Renal cortical epithelial cell (primary cell): ENCODE measurements at places on chromosomes 4 and X.

- DNase-seq = no peak
Measured at GRCh38 chr4:1762264-1763010, 30.7 kb upstream of the FGFR3 start.

- no peak for DNase-seq
Measured at GRCh38 chr4:112312610-112313239, 15.6 kb downstream of the ALPK1 start.

GRCh38 chr4:138190452-138190858 lies 51.7 kb downstream of the SLC7A11 start:
- no peak for DNase-seq

DNA sequence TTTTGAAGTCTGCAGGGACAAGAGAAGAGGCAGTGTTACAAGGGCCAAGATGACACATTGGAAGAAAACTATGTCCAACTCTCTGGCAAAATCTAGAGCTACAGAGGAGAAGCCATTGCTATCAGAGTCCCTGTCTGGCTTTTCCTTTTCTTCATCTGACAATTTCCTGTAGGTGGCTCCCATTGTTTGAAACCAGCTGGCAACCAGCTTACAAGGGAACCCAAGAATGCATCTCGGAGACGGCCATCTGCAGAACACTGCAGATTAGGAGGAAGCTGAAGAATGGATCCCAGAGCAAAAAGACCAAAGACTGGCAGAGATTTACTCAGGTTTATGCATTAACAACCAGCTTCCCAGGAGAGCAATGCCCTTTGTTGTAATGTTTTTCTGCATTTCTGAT lies 216.2 kb upstream of the CTSO start:
- DNase-seq = no peak

GRCh38 chrX:21873063-21873775 lies 17.4 kb downstream of the YY2 start:
- no peak for DNase-seq

DNA sequence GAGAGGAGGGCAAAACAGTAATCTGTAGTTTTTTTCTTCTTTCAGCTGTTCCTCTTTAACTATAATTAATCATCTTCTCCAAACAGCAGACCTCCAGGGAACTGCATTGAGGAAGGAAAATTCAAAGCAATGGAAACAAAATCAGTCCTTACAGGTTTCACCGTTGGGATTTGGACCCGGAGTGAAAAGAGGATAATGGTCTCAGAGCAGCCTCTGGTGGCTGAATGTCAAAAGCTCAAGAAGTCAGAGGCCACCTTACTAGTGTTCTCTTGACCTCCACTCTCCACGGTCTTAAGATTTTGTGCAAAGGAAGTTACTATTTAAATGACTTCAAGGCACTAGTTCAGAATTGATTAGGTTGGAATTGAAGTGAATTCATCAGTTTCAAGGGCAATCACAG lies 16.0 kb upstream of the MID1 start:
- peak; percentile 56 for DNase-seq

- peak; percentile 60 for DNase-seq
Measured at GRCh38 chrX:48696301-48696908, at the start of gene SUV39H1. SUV39H1 (plus strand) TSS chrX:48696734; CDS start chrX:48696785, 51 bp downstream.

- no peak for DNase-seq
Measured at GRCh38 chr4:80931631-80932081, 98.9 kb upstream of the BMP3 start.

- no peak for DNase-seq
Measured at GRCh38 chrX:118621081-118621759, 106.2 kb upstream of the IL13RA1 start.

- no peak for DNase-seq
Measured at GRCh38 chr4:24370421-24370820, 213.9 kb downstream of the DHX15 start.

GRCh38 chrX:77502951-77503525 lies 55.8 kb downstream of the FGF16 start:
- no peak for DNase-seq

DNA sequence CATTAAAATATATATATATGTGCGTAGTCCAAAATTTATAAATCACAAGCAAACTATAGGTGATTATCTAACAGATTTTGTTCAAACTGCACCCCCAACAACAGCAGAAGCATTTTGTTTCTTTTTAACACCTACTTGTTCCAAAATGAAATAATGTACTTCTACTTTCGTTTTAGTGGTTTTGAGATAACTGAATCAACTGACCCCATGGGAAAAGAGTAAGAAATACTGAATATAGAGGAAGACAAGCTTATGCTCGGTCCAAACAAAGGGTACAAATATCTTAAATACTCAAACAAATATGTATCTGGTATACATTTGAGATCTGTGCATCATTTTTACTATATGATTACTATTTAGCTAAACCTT lies 22.4 kb downstream of the MAP7D3 start:
- no peak for DNase-seq

- no peak for DNase-seq
Measured at GRCh38 chrX:100710816-100711215, 21.1 kb downstream of the SYTL4 start.

GRCh38 chr4:141210168-141210567 lies 10.5 kb upstream of the ZNF330 start:
- no peak for DNase-seq

GRCh38 chrX:130173190-130173895 lies 1.6 kb downstream of the RAB33A start:
- no peak for DNase-seq

- no peak for DNase-seq
Measured at GRCh38 chr4:99893839-99894160, 427 bp downstream of the LAMTOR3 start.

DNA sequence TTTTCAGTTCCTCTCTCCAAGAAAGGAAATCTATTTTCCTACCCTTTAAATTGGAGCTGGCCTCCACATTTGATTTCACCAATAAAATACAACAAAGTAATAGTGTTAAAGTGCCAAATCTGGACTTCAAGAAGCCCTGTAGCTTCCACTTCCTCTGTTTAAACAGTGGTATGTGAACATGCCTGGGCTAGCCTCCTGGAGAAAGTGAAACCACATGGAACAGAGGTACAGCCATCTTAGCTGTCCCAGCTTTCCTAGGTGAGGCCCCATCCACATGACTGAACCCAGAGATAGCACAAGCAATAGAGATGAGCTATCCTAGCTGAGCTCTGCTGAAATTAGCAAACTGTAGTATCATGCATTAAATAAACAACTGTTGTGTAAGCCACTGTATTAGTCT lies 131.8 kb upstream of the VCX start:
- DNase-seq = peak; percentile 0

DNA sequence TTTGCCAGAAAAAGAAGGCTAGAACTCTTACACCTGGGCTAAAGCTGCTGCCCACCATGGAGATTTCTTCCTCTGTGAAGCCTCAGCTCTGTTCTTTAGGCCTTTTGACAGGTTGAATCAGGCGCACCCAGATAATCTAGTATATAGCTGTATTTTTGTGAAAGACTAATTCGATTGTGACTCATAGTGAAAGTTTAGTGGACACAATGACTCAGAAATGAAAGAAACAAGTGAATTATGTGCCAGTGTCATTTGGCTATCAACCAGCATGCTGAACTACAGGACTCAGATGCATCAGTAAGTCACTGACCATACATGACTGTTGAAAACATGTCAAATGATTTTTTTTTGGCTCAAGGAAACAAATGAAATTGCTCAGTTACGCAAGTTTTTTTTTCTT lies 425.4 kb downstream of the SLITRK2 start:
- DNase-seq = peak; percentile 32

GRCh38 chrX:38548508-38548907 lies 12.8 kb upstream of the TSPAN7 start:
- DNase-seq = no peak

DNA sequence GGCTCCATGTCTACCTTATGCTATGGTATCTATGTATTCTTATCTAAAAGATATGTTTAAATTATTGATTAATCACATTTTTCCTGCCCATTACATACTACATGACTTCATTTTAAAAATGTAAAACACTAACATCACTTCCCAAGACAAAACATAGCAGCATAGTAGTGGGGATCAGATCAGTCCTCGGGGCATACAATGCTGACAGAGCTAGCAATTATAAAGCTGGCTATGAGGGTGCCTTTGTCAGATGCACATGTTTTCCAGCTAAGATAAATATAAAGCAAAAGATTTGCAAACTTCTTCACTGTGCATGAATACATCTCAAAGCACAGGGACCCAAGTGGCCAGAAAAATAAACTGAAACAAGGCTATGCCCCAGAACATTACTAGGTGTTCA lies 549.8 kb upstream of the INTU start:
- no peak for DNase-seq

- DNase-seq = no peak
Measured at GRCh38 chr4:18194278-18194677, 172.7 kb upstream of the LCORL start.

DNA sequence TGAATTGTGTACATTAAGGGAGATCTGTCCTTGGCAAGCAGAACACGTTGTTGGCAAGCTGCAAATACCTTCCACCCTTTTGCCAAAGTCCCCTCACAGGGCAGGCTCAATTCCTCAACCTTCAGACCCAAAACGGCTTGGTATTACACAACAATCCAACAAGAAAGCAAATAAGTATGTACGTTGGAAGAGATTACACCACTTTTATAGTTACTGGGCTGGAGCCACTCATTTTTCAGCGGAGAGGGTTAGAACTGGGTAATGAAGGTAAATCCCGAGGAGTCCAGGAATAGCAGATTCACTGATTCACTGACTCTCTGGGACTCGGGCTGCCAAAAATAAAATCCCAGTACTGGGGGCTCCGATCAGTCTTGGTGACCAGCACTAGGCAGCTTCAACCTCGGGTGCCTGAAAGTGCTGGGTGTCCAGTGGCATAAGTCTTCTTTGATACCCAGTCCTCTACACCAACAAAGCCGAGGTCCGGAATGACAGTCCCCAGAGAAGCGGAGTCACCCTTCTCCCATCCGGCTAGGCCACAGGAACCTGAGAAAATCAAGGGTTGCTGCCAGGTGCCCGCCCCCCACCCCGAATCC lies 587 bp downstream of the TIMM8A start:
- peak; percentile 10 for DNase-seq

GRCh38 chr4:132108784-132109183 lies 1040.3 kb upstream of the PCDH10 start:
- peak; percentile 9 for DNase-seq

DNA sequence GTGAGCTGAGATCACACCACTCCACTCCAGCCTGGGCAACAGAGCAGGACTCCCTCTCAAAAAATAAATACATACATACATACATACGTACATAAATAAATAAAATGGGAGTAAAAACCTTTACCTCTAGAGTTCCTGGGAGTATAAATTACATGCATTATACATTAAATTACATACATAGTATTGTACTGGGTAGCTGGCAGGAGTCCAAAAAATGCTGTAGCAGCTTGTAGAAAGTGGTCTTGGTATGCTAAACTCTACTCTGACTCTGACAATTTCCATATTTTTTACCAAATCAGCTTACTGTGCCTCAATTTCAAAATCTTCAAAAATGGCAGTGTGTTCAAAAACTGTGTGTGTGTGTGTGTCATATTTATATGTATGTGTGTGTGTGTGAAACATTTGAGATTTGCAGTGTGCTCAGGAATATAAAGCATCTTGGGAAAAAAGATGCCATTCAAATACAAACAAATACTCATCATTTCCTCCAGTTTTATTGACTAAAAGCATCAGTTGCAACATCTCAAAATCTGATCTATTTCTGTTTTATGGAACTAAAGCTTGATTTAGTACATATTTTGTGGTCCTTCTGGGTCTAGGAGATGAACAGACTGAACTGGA lies 171.7 kb downstream of the SHROOM3 start:
- no peak for DNase-seq

GRCh38 chrX:137565921-137566745 lies at the start of gene ZIC3:
ZIC3 (plus strand) TSS chrX:137566127; CDS start chrX:137566692, 565 bp downstream.
- peak; percentile 0 for DNase-seq

- no peak for DNase-seq
Measured at GRCh38 chr4:158934996-158935669, 166.3 kb downstream of the FNIP2 start.

DNA sequence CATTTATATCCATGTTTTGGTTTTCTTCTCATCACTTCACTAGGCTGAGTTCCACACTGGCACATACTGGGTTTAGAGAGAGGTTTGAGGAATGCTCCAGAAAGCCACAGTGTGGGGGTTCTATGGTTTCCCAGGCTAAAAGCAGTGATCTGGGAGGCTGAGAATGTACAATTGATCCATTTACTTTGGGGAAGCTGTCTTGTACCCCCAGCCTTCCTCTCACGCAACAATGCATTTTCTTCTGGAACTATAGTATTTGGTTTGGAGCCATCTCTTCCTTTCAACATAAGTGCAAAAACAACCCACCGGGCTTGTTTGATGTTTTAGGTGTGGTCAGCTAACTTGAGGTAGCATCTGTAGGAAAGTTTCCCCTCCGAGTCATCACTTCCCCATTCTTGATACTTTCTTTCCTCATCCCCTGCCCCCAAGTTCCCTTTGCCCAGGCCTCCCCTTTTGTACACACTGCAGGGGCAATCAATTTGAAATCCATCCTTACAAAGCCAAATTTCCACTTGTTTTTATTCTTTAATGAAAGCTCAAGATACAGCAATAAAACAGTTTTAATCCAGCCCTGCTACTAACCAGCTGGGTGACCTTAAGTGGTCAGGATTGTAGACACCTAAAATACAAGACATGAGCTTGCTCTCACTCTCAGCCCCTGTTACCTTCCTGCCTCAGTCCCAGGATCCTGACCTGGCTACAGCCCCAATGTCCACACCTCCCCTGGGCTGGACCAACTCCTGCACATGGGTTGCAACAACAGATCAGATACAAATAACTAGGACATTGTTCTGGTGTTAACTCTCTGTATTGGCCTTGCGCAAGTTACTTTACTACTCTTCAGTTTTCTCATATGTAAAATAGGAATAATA lies 109.2 kb downstream of the FHDC1 start:
- DNase-seq = peak; percentile 38

DNA sequence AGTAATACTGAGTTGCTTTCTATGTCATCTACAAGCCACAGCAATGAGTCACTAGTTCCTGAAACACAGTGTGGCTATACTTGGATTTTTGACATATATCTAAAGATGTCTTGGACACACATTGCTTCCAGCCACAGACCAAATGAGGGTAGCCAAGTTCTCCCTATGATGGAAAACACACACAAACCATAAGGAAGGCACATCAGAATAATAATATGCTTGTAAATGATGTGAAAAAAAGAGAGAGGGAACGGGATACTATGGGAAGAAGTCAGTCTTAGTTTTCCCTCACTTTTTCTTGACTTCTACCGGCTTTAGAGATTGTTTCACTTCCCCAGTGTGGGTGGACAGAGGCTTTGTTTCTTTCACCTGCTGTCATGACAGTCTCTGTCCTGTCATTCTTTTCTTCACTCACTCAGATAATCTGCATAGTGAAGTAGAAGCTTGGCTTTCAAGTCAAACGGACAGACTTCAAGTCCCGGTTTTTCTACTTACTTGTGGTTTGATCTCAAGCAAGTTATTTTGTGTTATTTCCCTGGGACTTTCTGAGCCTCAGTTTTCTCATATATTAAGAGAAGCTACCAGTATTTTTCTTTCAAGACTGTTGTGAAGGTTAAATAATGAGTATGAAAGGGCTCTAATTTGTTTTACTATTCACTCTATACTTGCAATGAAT lies 34.7 kb downstream of the P2RY10 start:
- no peak for DNase-seq
